ENCODE measurements at places on chromosomes 11 and 22. TPM values are rescaled to one million over a fixed set of nuclear protein-coding genes. Genes with fewer than 3 reads are reported as not detected.

The C11orf21 gene
- 2.2 TPM for total RNA-seq

The OR8G1 gene
- total RNA-seq: not detected

The RPL3 gene
- total RNA-seq: 3,599 TPM

The THY1 gene
- 0.18 TPM for total RNA-seq

All from activated CD8-positive, alpha-beta T cell treated with anti-CD3 and anti-CD28 coated beads for 36 hours (primary cell).